ENCODE measurements at places on chromosomes 1 and 21.
A peak's percentile ranks its signal among the peaks of the same experiment; 100 is the strongest.

GRCh38 chr1:35369922-35370671 lies 101.6 kb downstream of the ZMYM4 start:
- peak; percentile 7 for DNase-seq

GRCh38 chr1:62528015-62528414 lies 69.3 kb upstream of the ANGPTL3 start:
- peak; percentile 45 for DNase-seq

DNA sequence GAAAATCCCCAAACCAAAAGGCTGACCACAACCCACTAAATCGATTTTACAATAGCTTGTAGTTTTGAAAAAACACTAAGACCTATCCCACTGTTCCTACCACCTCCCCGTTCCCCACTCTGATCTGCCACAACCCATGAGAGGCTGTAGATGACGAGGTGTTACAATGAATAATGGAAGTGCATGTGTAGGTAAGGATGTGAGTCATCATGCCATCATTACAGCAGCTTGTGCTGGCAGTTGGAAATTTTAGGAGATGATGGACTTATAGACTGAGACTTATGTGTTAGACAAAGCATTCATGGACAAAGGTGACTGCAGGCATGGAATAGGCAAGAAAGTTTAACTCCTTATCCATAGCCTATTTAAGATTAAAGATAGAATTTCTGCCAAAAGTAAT lies 184.7 kb upstream of the CACYBP start:
- DNase-seq, result no peak

- no peak for DNase-seq
These were observed 565.0 kb downstream of the KCNT2 start for GRCh38 chr1:196043268-196043667.

DNA sequence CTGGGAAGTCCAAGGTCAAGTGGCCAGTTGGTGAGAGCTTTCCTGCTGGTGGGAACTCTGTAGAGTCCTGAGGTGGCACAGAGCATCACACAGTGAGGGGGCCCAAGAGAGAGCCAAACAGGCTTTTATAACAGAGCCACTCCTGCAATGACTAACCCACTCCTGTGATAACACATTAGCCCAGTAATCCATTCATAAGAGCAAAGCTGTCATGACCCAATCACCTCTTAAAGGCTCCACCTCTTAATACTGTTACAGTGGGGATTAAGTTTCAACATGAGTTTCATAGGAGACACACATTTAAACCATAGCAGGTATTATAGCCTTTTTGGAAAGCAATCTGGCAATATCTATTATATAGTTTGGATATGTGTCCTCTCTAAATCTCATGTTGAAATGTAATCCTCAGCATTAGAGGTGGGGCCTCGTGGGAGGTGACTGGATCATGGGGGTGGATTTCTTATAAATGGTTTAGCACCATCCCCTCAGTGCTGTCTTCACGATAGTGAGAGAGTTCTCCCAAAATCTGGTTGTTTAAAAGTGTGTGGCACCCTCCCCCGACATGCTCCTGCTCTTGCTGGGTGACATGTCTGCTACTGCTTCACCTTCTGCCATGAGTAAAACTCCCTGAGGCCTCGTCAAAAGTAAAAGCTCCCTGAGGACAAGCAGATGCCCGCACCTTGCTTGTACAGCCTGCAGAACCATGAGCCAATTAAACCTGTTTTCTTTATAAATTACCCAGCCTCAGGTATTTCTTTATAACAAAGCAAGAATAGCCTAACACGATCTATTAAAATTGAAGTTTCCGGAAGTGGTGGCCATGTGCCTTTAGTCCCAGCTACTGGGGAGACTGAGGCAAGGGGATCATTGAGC lies 64.5 kb downstream of the CD58 start:
- DNase-seq, result no peak

DNA sequence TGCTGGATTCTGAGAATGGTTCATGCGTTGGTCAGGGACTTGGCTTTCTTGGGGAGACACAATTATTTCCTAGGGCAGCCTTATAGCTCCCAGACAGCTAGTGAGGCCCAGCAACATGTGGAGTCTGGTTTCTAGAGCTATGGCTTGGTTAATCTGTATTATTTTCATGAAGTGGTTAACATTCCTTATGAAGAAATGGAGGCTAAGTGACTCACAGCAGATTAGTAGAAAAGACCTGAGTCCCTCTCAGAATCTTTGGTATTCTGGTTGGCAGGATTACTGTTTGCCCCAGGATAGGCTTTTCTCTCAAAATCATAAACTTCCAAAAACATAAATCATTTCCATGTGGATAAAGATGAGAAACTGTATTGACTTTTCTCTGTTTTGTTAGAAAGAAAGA lies 42.3 kb downstream of the DUSP10 start:
- DNase-seq, result no peak

GRCh38 chr21:38777015-38777414 lies 28.7 kb upstream of the ETS2 start:
- no peak for DNase-seq

DNA sequence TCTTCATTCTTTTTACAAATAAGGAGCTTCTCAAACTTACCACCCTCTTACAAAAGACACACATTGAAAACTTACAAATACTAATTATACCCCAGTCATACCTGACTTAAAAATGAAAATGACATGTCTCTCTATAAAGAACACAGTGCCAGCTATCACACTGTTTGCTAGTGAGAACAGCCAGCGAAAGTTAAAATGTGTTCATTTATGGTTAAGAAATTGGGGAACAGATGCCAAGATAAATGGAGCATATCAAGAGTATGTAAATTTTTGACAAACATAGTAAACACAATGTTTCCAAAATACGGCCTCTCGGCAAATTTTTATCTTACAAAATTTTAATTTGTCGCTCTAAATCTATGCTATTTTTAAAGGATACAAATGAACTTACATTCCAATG lies 1422.9 kb downstream of the KCNT2 start:
- no peak for DNase-seq

GRCh38 chr1:164380893-164381292 lies 178.1 kb upstream of the PBX1 start:
- DNase-seq, result no peak

DNA sequence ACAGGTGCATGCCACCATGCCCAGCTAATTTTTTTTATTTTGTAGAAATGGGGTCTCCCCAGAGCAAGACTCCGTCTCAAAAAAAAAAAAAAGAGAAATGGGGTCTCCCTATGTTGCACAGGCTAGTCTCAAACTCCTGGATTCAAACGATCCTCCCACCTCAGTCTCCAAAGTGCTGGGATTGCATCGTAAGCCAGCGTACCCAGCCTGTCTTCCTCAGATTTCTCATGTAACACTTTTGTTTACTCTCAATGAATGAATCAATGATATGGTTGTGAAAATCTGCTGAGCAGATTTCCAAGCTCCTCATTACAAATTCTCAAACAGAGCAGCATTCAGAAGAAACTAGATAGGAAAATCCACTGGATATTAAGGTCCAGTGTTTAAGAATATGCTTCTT lies 6.6 kb downstream of the CMPK1 start:
- no peak for DNase-seq

- peak; percentile 22 for DNase-seq
These were observed 51.1 kb downstream of the KCNJ6 start for GRCh38 chr21:37865156-37865555.

DNA sequence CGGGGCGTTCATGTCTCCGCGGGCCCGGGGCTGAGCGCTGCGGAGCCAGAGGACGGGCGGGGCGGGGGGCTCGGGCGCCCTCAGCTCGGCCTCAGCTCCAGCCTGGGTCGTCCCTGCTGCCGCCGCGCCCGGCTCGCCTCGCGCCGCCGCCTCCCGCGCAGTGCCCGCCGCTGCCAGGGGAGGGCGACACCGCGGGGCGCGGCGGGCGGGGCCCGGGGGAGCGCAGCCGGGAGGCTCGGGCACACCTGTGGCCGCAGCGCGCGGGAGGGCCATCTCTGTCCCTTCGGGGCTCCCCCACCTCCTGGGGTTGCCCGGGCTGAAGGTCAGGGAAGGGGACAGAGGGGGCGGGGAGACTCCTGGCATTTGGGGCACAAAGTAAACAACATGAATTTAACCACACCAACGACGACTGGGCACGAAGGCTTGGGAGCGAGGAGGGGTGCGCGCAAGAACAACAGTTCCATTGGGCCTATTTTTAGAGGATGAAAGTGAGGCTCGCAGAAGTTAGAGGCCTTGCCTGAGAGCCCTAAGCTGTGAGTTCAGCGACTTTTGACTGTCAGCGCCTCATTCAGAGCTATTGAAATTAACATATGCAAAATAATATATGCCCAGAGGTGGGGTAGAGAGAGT lies at the start of gene FAM131C:
Gene FAM131C, minus strand, starts transcription at position 162 of the 630 bp plus-strand sequence. CDS start 209 bp downstream, outside the sequence.
- peak; percentile 65 for DNase-seq

GRCh38 chr21:26809745-26810144 lies 35.5 kb downstream of the ADAMTS1 start:
- DNase-seq, result no peak

- no peak for DNase-seq
These were observed 209.7 kb downstream of the PATJ start for GRCh38 chr1:61951731-61952580.

DNA sequence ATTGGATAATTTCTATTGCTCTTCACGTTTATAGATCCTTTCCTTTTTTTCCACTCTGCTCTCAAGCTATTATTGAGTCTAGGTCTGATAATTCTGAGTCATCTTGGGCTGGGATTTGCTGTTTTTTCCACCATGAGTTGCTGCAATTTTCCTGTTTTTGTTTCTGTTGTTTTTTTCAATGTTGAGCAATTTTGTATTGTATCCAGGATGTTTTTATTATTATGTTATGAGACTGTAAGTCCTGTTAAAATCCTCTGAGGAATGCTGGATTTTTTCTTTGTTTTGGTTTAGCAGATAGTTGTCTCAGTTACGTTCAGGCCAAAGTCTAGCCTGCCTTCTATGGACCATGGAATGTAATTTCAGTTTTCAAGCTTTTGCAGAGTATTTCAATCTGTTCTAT lies 13.0 kb upstream of the SLC35A3 start:
- DNase-seq, result no peak

GRCh38 chr1:228198977-228199590 lies 8.8 kb upstream of the OBSCN start:
- no peak for DNase-seq

Data from suppressor macrophage (primary cell).